Lung microvascular endothelial cell (primary cell): ENCODE measurements at places on chromosomes 16 and 17. TPM values are rescaled to one million over a fixed set of nuclear protein-coding genes. Genes with fewer than 3 reads are reported as not detected.
A peak's percentile ranks its signal among the peaks of the same experiment; 100 is the strongest.

PARN gene
- 15.7 and 17.9 TPM in 2 replicates for total RNA-seq

EXOC3L1 gene
- 33.8 and 48.0 TPM in 2 replicates for total RNA-seq

STAC2 gene
- not detected in 2 replicates for total RNA-seq

RASD1 gene
- total RNA-seq: 2.6 and 3.8 TPM in 2 replicates

SMPD3 gene
- total RNA-seq: under 0.01 TPM in 2 replicates

MYO15A gene
- total RNA-seq: under 0.01 and 0.22 TPM in 2 replicates

HSPB9 gene
- total RNA-seq: not detected in 2 replicates

CHD9NB gene
- under 0.01 and 0.22 TPM in 2 replicates for total RNA-seq

- DNase-seq: no peak
These were observed 81.5 kb downstream of the AMFR start for GRCh38 chr16:56343661-56344517.

- DNase-seq: no peak
These were observed 47.2 kb upstream of the SLC47A1 start for GRCh38 chr17:19486351-19487023.

DNA sequence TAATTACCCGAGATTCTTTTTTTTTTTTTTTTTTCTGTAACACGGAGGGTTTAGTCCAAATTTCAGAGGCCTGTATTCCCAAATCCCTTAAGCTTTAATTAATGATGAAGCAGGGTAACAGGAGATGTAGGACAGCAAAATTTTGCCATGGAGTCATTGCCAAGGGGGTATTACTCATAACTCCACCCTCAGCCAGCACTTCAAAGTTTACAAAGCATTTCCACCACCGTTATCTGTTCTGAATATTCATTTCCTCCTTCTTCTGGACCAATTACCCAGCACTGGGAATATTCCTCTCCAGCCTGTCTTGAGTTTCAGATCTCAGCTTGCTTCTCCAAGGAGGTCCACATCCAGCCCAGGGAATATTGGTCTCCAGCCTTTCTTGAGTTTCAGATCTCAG, 747.5 kb upstream of the EEF2KMT start:
- no peak for DNase-seq

- DNase-seq: no peak
These were observed 129.8 kb downstream of the NTN1 start for GRCh38 chr17:9151091-9151490.

DNA sequence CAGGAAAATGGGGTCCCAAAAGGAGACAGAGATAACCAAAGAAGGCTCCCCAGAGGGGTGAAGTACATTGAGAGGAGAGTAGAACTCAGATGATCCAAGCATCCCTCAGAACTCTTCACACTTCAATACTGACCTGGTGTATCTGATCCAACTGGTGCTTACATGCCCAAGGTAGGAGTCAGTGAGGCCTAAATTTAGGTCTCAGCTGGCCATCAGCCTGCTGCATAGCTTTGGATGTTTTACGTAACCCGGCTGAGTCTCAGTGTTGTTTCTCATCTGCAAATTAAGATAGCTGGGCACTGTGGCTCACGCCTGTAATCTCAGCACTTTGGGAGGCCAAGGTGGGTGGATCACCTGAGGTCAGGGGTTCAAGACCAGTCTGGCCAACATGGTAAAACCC, 11.6 kb upstream of the GOSR2 start:
- DNase-seq: no peak

- peak; percentile 67 for DNase-seq
These were observed 65.0 kb downstream of the PARN start for GRCh38 chr16:14564861-14565687.

- no peak for DNase-seq
These were observed 188.5 kb downstream of the MAP2K6 start for GRCh38 chr17:69602972-69603371.

- DNase-seq: no peak
These were observed 40.6 kb upstream of the HOXB13 start for GRCh38 chr17:48769009-48769675.

DNA sequence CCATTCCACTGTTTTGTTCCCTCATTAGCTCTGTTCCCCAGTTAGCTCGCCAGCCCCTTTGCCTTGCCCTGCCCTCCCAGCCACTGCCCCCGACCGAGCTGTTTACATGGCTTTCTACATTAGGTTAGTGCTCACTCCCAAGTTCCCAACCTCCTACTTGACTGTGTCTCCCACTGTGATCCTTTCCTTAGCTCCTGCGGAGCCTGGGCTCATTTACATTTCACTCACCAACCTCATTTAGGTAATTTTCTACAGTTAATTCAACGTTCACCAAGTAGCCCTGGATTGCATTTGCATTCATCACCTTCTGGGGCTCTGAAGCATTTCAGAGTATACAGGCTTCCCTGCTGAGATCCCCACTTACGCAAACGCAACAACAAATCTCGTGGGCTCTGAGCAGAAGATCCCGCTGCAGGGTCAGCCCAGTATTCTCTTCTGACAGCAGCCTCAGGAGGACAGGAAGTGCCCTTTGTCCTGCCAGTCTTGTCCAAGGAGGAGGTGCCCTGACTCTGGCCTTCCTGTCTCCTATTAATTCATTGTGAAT, 325.8 kb upstream of the CCL2 start:
- no peak for DNase-seq

GRCh38 chr16:82867485-82867884, 240.7 kb downstream of the CDH13 start:
- DNase-seq: peak; percentile 17

GRCh38 chr17:30454635-30455034, 22.6 kb upstream of the GOSR1 start:
- no peak for DNase-seq

DNA sequence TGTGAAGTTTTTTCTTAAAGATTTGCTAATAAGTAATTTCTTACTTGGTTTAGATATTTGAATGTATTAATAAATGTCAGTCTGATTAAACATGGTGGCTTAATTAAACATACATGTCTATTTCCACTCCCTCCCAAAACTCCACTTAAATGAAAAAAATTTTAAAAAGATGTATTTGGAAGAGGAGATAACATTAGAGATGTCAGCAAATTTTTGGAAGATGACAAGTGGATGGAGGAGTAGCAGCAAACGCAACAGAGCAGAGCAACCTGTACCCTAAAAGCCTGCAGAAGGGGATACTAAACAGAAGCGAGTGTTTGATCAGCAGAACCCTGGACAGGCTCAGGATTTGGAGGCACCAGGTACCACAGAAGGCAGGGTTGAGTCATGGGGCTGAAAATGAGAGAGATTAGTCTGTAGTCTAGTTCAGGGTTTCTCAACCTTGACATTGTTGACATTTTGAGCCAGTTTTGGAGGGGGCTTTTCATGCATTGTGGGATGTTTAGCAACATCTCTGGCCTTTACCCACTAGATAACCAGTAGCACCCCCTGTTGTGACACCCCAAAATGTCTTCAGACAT, 17.8 kb downstream of the LUC7L3 start:
- DNase-seq: no peak

- DNase-seq: no peak
These were observed 280.2 kb downstream of the SEC14L1 start for GRCh38 chr17:77420804-77421629.

GRCh38 chr17:57313097-57313835, 56.9 kb downstream of the MSI2 start:
- DNase-seq: no peak

DNA sequence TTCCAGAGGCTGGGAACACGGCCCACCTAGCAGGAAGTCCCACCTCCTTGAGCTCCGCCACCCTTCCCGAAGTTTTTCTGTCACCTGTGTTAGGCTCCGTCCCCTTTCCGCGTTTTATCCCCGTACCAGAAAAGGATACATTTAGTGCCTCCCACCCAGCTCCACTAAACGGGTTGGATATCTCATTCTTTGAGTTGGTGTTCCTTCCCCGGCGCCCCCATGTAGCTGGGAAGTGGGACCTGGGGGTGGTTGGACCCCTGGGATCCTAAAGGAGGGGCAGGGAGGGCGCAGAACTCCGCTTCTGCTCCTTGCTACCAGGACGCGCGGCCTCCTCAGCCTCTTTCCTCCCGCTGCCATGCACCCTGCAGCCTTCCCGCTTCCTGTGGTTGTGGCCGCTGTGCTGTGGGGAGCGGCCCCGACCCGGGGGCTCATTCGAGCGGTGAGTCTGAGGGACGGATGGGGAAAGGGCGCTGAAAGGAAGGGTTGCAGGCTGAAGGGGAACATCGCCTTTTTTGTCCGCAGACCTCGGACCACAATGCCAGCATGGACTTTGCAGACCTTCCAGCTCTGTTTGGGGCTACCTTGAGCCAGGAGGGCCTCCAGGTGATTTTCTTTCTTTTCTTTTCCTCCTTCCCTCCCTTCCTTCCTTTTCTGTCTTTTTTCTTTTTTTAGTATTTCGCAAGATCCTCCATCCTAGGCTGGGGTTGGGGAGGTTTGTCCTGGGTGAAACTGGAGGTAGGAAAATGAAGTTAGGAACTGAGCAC, 669 bp downstream of the RNF167 start:
- DNase-seq: peak; percentile 35

DNA sequence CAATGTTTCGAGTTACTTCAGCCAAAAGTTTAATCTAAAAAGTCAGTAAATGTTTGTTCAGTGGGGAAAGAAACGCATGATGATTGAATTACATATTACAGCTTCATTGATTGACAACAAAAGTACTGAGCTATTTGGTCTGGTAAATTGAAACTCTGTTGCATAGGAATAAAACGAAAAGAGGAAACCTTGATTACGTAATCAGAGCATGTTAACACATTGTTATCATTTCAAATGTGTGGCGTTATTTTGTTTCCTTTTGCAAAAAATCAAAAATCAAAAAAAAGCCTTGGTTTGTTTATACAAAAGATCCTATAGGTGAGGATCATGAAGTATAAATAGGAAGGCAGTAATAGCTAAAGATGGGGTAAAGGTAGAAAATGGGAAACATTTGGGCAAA, 19.5 kb upstream of the CA10 start:
- DNase-seq: peak; percentile 2
